Fibroblast of mammary gland (primary cell): ENCODE measurements at places on chromosomes 7 and 10.

DNA sequence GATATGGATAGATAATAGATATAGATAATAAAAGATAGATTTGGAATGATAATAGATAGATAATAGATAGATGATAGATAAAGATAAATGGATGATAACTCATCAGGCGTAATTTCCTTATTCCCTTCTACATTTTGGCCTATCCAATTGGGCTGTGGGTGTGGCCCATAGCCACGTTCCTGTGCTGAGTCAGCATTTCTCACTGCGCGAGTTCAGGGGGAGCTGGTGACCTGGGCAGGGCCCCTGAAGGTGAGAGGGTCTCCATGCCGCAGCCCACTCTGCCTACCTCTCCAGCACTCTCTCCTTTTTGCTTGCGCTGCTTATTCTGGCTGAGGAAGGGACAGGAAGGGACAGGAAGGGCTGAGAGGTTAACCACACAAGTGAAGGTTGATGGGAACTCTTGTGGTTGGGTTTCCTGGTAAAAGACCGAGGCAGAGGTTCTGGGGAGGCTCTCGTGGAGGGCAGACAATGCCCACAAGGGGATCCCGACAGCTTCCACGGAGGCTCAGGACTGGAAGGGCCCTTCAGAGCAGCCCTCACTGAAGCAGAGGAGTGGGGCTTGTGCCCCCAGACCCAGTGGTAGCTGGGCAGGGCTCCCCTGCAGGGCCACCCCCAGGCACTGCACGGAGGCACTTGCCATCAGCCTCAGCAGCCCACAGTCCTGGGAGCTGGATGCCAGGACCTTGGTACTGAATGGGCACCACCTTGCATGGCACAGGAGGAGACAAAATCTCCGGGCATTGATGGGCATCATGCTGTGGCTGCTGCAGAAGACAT, 247.3 kb upstream of the PITRM1 start:
- no peak for DNase-seq

- no peak for DNase-seq
Measured at GRCh38 chr10:90218846-90219245, 517.5 kb downstream of the KIF20B start.

GRCh38 chr10:113522460-113522859, 30.4 kb upstream of the HABP2 start:
- DNase-seq: no peak

GRCh38 chr7:45161842-45162241, 4.3 kb downstream of the RAMP3 start:
- no peak for DNase-seq

DNA sequence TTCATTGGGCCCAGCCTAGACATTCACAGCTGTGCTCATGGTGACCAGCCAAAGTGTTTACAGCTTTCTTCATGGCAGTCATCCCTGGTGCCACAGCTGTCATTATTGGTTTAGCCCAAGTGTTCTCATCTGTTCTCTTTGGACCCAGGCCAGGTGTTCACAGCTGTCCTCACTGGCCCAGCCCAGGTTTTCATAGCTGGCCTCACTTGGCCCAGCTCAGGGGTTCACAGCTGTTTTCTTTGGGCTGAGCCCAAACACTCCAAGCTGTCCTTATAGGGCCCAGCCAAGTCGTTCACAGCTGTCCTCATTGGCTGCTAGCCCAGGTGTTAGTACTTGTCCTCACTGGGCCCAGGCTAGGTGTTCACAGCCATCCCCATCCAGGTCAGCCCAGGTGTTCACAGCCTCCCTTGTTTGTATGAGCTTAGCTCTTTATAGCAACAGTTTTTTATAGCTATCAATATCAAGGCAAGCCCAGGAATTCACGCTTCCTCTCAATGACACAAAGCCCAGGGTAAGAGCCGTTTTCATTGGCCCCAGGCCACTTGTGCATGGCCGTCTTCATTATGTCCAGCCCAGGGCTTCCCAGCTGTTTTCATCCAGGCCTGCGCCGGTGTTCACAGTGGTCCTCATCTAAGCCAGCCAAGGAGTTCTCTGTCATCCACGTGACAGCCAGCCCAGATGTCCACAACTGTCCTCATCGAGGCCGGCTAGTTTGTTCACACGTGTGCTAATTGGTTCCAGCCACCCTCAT, 11.6 kb downstream of the FRG2B start:
- no peak for DNase-seq

- peak; percentile 43 for DNase-seq
Measured at GRCh38 chr7:95718577-95719410, 53.6 kb upstream of the DYNC1I1 start.

GRCh38 chr10:69801434-69802315, at the start of gene COL13A1:
COL13A1 (plus strand) TSS chr10:69801906; CDS start chr10:69802424, 518 bp downstream.
- DNase-seq: peak; percentile 69

- DNase-seq: no peak
Measured at GRCh38 chr7:292826-293225, 2.9 kb downstream of the FOXL3 start.

- DNase-seq: no peak
Measured at GRCh38 chr7:113143486-113144257, 25.3 kb upstream of the SMIM30 start.

DNA sequence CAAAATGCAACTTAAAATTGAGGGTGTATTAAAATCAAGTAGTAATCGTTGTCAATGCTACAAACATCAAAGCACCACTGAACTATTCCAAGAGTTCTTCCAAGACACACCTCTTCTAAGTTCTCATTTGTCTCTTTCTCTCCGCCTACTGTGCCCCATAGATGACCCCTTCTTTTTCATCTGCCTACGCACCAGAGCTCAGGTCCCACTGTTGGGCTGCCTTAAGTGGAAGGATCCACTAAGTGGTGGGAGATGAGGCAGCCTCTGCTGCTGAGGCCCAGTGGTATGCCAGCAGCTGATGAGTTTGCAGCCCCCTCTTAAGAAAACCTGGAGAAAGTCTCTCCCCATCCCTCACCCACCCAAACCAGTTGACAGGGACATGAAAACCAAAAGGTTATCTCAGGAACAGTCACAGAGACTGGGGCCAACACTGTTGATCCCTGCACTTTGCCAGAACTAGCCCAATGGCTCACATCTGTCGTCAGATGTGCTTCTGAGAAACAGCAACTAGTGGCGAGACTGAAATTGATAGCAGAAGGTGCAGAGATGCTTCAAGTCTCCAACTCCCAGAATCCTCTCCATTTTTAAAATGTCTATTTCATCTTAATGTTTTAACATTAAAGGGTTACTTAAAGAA, 88.4 kb downstream of the CHCHD3 start:
- no peak for DNase-seq

DNA sequence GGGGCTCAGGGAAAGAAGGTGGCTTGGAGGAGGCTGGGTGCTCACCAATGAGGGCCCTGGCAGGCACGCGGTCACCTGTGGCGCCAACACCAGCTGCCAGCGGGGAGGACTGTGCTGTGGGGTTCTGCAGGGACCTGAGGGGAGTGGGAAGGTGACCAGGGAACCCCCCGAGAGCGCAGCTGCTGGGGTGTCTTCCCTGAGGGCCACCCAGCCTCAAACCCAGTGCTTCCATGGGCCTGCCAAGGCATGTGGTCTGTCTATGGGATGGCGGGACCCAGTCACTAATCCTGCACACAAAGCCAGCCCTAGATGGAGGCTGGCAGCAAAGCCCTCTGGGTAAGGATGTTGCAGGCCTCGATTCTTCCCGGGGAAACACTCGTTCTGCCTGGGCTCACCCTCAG, 117.1 kb downstream of the EBF3 start:
- DNase-seq: no peak

- DNase-seq: no peak
Measured at GRCh38 chr7:127935847-127936376, 95.3 kb downstream of the LRRC4 start.

- DNase-seq: no peak
Measured at GRCh38 chr10:82660986-82661385, 786.0 kb downstream of the NRG3 start.

GRCh38 chr10:25059990-25060389, 43.6 kb downstream of the THNSL1 start:
- peak; percentile 78 for DNase-seq

- no peak for DNase-seq
Measured at GRCh38 chr7:129202058-129202777, 13.8 kb downstream of the SMO start.

- no peak for DNase-seq
Measured at GRCh38 chr10:65793738-65794425, 1132.0 kb upstream of the LRRTM3 start.

GRCh38 chr7:158737064-158737695, 32.6 kb upstream of the NCAPG2 start:
- DNase-seq: no peak

DNA sequence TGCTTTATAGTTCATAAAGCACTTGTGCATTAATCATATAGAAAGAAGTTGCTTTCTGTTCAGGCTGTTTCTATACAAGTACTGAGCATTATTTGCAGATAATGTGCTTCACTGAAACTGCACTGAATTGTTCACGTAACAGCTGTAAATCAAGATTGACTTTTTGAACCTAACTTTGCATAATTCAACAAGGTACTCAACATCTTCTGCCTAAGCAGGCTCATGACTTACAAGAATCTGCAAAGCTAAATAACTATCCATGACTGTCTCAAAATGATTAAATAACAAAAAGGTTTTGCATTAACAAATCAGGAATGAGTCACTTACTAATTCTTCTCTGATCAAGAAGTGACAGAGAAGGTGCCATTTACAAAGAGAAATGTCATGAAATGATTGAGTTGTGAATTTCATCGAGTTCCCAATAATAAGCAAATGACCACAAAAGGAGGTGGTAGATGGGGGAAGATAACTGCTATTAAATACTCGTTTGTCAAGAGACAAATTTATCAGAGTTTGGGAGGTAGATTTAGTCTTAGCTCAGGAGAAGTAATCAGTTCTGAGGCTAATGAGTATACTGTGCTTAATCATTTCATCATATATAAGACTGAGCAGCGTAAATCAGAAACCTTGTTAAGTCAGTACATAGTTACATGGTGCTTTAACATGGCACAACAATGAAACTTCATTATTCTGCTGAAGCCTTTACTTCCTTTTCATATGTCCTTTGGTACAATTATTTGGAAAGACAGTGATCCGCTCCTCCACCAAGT, 161.3 kb upstream of the LRRN3 start:
- DNase-seq: no peak

- DNase-seq: no peak
Measured at GRCh38 chr10:68955355-68955831, 577 bp upstream of the DDX21 start.

DNA sequence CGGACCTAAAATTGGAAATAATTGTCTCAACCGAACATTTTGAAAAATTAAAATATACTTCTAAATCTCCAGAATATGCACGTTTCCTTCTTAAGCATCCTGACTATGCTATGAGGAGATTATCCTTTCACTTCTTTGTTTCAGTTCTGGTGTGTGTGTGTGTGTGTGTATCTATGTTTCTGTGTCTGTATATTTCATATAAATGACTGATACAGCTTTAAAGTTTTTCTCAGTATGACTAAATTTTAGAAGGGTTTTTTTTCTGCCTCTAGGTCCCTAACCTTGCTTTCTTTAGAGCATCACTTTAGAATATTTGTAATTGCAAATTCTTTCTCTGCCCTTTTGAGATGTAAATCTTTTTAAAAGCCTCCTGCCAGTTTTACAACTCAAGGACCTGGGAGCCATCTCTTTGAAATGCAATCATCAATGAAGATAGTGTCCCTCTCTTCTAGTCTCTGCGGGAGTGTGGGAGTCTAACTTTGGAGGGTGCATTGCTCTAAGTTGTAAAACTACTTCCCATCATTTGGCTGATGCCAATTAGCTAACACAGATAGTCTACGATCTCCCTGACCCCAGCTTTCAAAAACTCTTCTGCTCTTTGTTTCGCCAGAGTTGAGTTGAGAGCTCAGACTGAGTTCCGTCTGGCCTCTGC, 782.0 kb upstream of the ZWINT start:
- DNase-seq: no peak

GRCh38 chr10:62037890-62038608, 136.6 kb downstream of the ARID5B start:
- no peak for DNase-seq

DNA sequence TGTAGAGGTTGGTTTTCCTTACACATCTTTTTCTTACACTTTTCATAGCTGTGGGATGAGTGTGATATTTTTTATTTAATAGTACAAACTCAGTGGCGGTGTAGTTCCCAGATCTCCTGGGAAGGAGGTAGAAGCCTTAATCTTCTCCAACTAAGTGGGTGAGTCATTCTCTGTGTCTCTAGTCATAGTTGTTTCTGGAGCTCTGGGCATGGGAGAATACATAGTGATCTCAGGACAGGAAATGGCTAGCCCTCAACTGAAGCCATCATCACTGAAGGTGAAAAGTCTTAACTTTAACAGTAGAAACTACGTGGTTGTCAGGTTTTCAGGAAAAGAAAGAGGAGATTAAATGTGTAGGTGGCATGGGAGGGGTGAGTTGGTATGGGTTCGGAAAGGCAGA, 319.4 kb upstream of the FZD8 start:
- DNase-seq: peak; percentile 70

DNA sequence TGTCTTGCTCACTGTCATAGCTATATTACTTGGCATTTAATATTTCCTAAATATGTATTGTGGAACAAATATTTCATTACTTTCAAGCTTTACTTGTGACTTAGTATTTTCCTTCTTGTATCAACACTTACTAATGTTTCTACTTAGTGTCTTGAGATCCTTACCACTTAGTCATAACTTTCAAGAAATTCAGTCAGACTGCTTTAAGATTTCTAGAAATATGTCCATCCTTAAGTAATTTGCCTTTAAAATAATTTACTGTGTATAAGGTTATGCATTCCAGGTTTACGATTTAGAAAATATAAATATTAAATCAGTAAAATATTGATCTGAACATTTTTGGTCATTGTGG, 87.3 kb upstream of the CSTF2T start:
- DNase-seq: no peak

- peak; percentile 25 for DNase-seq
Measured at GRCh38 chr10:75403144-75403938, 1.8 kb upstream of the ZNF503 start.

DNA sequence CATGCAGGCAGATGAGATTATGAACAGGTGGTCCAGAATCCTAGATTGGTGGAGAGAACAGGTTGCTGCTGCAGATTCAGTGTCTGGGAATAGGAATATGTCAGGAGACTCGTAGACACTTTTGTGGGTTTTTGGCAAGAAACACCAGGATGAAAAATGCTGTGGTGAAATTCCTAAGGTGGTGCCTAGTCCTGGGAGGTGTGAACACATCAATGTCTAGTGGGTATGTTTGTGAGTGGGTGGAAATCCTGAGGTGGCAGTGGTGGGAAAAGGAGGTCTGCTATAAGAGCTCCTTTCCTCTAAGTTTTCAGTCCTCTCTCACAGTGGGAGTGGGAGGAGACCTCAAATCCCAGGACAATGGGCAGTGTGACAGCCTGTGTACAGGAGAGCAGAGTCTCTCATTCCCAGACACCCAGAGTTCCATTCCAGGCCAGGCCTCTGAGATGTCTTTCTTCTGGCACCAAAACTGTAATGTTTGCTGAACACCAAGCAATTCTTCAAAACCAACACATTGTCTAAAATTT, 5.1 kb downstream of the ERV3-1 start:
- DNase-seq: no peak

GRCh38 chr7:99848420-99849216, 20.8 kb downstream of the CYP3A43 start:
- no peak for DNase-seq

- DNase-seq: no peak
Measured at GRCh38 chr7:20013536-20013935, 203.6 kb downstream of the MACC1 start.

- DNase-seq: peak; percentile 86
Measured at GRCh38 chr10:191703-192518, 56.7 kb downstream of the ZMYND11 start.

GRCh38 chr10:122390271-122390670, 15.8 kb downstream of the PLEKHA1 start:
- DNase-seq: no peak

- DNase-seq: no peak
Measured at GRCh38 chr7:41536122-41536872, 166.6 kb downstream of the INHBA start.
